SIG-M5 (cell line): ENCODE measurements at places on chromosomes 16 and 17.

DNA sequence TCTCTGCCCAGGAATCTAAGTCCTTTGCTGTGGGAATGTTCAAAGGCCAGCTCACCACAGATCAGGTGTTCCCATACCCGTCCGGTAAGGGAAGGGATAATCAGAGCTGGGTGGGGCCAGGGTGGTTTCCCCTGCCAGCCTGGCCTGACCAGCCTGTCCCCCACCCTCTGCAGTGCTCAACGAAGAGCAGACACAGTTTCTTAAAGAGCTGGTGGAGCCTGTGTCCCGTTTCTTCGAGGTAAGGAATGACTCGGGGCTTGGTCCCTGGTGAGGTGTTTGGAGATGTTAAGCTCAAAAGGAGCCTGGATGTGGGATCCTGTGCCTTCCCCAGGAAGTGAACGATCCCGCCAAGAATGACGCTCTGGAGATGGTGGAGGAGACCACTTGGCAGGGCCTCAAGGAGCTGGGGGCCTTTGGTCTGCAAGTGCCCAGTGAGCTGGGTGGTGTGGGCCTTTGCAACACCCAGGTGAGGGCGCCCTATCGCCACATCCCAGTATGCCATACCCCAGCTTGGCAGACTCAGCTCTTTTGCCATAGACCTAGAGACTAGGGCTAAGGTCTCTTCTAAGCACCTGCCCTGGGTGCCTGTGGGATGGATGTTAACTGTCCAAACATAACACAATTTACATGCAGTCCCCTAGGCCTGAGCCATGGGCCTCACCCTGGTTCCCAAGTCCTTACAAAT lies 997 bp downstream of the ACADVL start:
- DNase-seq = no peak

DNA sequence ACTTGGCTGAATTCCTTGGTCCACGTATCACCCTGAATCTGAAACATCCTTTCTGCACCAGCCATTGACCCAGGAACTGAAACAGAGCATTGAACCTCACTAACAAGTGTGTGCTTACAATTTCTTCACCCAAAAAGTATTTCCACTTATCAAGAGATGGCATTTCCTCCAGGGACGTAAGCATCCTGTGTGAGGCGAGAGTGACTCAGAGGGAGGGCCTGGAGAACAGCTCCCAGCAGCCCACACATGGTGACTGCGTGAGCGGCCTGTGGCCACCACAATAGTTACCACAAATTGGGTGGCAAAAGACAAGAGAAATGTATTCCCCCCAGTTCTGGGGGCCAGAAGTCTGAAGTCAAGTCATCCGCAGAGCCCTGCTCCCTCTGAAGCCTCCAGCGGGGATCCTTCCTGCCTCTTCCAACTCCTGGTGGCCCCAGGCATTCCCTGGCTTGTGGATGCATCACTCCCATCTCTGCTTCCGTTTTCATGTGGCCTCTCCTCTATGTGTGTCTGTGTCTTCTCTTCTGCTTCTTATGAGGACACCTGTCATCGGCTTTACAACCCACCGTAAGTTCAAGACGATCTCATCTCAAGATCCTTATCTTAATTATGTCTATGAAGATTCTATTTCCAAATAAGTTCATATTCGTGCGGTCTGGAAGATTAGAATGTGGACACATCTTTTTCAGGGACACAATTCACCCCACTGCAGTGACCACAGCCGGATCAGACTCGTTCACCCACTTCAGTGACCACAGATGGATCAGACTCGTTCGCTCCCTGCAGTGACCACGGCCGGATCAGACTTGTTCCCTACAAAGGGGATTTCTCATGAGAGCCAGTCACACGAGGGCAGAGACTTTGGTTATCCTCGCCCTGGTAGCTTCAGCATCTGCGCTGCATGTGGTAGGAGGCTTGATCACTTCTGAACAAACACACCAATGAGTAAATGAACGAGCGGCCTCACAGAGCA lies 122.6 kb upstream of the FOXF1 start:
- DNase-seq = peak; percentile 37

DNA sequence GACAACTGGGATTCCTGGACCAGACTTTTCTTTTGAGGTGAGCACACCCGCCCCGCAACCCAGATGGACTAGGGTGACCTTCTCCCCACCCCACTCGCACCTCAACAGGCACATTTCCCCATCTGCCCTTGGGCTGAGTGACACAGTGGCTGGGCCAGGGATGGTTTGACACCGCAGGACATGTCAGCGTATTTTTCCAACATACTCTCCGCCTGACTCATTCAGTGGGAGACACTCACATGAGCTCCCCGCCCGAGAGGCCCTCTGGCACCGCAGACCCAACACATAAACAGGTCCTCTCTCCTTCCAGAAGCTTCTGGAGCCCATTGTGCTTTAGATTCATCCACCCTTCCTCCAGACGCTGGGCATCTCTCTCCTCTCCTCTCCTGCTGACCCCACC lies 69.4 kb downstream of the ZDHHC7 start:
- no peak for DNase-seq

- peak; percentile 9 for DNase-seq
Measured at GRCh38 chr17:15981208-15981607, 18.3 kb downstream of the ZSWIM7 start.

DNA sequence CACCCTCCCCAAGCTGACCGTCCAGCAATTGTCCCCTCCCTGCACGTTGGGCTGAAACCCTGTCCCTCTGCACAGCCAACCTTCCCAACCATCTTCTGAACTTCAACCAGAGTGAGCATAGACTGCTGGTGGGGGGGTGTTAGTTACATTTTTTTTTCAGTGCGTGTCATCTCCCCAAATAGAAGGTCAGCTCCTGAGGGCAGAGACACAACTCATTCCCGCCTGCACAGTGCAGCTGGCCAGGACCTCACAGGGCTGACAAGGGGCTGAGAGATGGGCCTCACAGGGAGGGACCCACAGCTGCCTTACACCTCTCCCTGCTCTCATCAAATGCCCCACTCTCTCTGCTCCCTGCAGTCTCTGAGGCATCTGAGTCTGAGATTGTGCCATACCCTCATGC lies 8.4 kb downstream of the SRL start:
- DNase-seq = no peak

DNA sequence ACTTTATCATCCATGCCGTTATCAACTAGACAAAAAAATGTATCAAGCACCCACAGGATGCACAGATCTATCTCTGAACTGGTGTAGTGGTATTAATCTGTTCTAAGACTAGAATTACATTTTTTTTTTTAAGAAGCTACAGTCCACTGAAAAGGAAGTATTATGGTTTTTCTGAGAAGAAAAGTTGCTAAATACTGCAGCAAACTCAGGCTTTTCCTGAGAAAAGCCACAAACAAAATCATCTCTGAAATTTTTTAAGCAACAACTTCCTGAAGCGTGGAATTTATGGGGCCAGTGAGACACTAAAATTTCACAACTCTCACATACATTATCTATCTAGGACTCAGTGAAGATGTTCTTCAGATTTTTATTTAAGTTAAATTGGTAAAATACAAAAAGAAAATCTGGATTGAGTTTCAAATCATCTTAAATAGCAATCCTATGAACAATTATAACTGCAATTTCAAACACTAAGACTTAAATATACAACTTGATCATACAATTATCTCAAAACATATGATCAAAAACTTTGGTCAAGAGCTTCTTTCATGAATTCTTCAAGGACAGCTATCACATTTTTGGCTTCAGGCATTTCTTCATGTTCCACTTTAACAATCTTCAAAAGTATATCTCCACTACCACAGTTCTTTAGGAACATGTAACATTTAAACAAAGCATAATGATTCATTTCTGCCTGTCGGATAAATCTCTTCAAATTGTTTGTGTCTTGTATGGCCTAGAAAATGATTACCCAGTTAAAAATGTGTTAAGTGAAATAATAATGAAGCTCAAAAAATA lies 10.5 kb downstream of the C17orf75 start:
- no peak for DNase-seq

DNA sequence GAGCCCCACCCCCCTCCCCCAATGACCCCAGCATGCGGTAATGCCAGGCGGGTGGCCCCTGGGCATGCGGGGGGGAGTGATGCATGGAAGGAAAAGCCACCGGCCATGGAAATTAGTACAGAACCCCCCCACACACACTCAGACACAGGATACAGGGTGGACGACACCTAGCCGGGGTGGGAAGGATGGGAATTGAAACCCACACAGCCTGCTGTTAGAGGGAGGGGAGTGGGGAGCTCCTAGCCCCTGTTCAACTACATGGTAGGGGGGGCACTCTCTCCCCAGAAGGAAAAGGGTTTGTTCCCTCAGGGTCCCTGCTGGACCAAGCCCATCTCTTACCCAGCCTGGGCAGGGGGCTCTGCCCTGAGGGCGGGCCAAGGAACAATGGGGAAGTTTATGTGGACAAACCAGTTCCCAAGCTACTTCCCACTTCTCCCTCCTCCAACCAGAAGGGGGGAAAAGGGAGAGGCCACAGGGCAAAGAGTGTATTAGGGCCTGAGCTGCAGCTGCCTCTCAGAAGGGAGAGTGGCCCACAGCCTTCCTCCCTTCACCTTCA lies 5.2 kb downstream of the TMUB2 start:
- no peak for DNase-seq
